Heart right ventricle (tissue), 16 donors: ENCODE measurements at places on chromosomes 7 and 10. TPM values are rescaled to one million over a fixed set of nuclear protein-coding genes. Genes with fewer than 3 reads are reported as not detected.

GPC2 gene
- total RNA-seq = 0.50 TPM

CLRN3 gene
- not detected for total RNA-seq

LRIT1 gene
- not detected for total RNA-seq

LIPK gene
- not detected for total RNA-seq

DNA sequence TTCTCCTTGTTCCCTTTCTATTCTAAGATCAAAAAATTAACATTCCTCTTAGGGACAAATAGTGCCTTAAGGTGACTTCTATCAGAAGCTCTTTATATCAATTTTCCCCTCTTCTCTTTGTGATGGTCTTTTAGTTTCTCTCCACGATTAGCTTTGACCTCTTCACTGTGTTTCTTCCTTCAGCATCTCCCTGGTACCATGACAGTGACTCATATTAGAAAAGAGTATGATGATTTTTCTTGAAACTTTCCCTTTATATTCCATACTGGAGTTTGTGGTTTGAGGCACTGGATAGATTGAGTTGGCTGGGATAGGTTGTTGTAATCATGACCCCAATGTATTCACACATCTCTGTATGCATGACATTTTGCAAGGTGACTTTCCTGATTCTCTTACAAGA, 335.6 kb upstream of the GLI3 start:
- H3K4me3 ChIP-seq = no peak overlapping the region
- no peaks in the 10 kb centered on the region for H3K36me3 ChIP-seq
- no peak overlapping the region for H3K27ac ChIP-seq
- DNase-seq = no peak

- DNase-seq = no peak
- H3K4me1 ChIP-seq = peaks cover 4% of the 10 kb centered on the region
- no peak overlapping the region for H3K27ac ChIP-seq
Observed at GRCh38 chr7:44244282-44244681, 43.5 kb downstream of the YKT6 start.

DNA sequence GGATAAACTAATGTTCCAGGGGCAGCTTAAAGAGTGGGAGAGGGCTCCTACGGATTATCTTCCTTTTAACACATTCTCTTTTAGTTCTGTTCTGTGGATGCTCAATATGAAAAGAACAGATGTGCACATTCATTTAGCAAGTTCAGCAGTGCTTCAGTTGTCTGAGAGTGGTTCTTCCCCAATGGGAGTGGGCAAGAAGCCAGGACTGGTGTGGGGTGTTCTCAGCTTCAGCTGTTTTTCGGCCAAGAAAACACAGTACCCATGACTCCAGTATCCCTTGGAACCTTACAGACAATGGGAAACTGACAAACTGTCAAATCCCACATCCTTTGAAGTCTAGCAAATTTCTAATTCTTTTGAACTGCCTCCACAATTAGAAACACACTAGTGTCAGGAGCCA, 71.5 kb upstream of the LRRC17 start:
- H3K27me3 ChIP-seq = no peaks in the 10 kb centered on the region
- H3K4me3 ChIP-seq = no peak overlapping the region
- H3K4me1 ChIP-seq = no peaks in the 10 kb centered on the region
- no peak overlapping the region for H3K27ac ChIP-seq
- no peak for DNase-seq

- no peak overlapping the region for H3K4me3 ChIP-seq
- no peaks in the 10 kb centered on the region for H3K27me3 ChIP-seq
- no peak overlapping the region for H3K27ac ChIP-seq
- peak; percentile 54 for DNase-seq
- no peaks in the 10 kb centered on the region for H3K36me3 ChIP-seq
- no peaks in the 10 kb centered on the region for H3K4me1 ChIP-seq
Observed at GRCh38 chr10:79938728-79939406, 10.0 kb downstream of the SFTPD start.

GRCh38 chr7:138773817-138774216, 24.0 kb upstream of the TMEM213 start:
- H3K4me1 ChIP-seq = no peaks in the 10 kb centered on the region
- peaks cover 12% of the 10 kb centered on the region for H3K27me3 ChIP-seq
- no peaks in the 10 kb centered on the region for H3K36me3 ChIP-seq
- H3K27ac ChIP-seq = no peak overlapping the region

DNA sequence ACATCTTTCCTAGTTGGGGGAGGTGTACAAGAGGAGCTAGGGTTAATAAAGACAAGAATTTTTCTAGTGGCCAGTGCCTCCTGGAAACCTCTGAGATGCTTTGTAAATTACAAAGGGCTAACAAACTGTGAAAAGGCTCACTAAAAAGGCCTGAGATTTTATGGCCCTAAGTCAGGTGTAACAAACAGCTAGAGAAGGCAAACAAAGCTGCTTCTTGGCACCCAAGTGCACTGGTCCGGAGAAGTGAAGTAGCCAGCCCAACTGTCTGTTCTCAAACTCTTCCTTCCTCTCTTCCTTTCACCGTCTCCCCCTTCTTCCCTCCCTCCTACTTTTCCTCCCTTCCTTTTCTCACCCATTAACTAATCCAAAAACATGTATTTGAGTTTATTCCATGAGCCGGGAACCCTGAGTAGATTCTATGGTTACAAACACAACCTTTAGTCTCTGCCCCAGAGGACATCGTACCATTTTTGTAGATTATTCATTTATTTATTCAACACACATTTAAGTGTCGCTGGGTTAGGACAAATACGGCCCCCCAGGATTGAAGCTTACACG, 143.4 kb upstream of the PCGF5 start:
- peaks cover 27% of the 10 kb centered on the region for H3K4me1 ChIP-seq
- peak overlapping the region; percentile 84 for H3K27ac ChIP-seq
- no peak for DNase-seq
- no peak overlapping the region for H3K4me3 ChIP-seq
- H3K36me3 ChIP-seq = no peaks in the 10 kb centered on the region
- no peaks in the 10 kb centered on the region for H3K27me3 ChIP-seq

DNA sequence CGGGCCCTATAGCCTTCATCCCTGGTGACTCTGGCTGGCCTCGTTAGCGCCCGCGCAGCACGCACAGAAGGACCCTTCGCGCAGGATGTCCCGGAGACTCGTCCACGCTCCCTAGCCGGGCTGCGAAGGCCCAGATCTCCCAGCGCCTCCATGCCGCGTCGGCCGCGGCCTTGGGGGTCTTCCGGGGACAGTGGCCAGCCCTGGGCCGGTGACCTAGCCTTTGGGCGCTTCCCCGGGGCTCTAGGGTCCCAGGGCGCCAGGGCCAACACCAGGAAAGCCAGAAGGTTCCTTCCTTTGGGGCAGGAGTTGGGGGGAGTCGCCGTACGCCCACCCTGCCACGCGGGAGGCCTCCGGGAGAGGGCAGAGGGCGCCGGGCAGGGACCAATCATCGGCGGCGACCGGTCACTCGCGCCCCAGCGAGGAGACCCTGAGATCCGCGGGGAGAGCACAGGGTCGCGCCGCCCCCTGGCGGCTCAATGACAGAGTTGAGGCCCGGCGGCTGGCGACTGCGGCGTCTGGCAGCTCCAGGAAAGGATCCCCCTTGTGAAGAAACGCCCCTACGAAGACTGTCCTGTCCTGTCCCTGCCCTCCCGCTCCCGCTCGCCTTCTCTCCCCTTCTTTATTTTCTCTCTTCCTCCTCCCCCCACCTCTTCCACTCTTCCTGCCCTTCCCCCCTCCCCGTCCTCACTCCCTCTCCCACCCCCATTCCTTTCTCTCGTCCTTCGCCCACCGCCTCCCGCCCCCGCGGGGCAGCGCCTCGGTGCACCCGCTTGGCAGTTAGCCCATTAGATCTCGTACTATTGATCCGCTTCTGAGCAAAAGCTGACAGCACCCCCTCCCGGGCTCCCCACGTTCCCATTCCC, 62.3 kb upstream of the LBX1 start:
- H3K27ac ChIP-seq = peak overlapping the region; percentile 70
- H3K36me3 ChIP-seq = no peaks in the 10 kb centered on the region
- peak; percentile 59 for DNase-seq
- H3K4me1 ChIP-seq = peaks cover 22% of the 10 kb centered on the region

GRCh38 chr10:46299536-46300369, 13.0 kb downstream of the ANTXRL start:
- no peak overlapping the region for H3K27ac ChIP-seq
- no peaks in the 10 kb centered on the region for H3K36me3 ChIP-seq
- H3K4me1 ChIP-seq = no peaks in the 10 kb centered on the region
- no peak overlapping the region for H3K4me3 ChIP-seq

DNA sequence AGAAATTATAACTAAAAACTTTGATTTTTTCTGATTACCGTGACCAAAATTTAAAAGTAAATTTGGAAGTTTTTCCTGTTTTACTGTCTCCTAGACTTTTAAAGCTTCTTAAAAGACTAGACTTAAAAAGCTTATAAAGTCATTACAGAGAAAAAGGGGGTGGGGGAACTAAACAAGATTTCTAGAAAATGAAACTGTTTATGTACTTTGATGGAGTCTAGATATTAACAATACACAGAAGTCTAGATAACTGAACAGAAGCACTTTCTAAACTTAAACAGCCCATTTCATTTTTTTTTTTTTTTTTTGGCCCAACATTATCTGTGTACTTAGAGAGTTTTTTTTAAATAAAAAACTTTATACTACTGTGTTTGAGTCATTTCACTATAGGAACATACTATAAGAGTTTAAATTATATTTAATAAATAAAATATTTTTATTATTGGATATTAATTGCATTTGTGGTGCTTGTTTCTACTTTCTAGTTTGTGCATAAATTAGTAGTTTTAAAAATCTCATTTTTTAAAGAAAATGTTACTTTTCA, 98.5 kb downstream of the PHTF2 start:
- no peaks in the 10 kb centered on the region for H3K36me3 ChIP-seq
- H3K4me1 ChIP-seq = no peaks in the 10 kb centered on the region
- H3K27me3 ChIP-seq = no peaks in the 10 kb centered on the region
- DNase-seq = no peak

- no peaks in the 10 kb centered on the region for H3K27me3 ChIP-seq
- H3K27ac ChIP-seq = peak overlapping the region; percentile 77
- no peak for DNase-seq
Observed at GRCh38 chr7:116315803-116316202, 105.5 kb downstream of the TES start.

- no peak overlapping the region for H3K4me3 ChIP-seq
- peaks cover 24% of the 10 kb centered on the region for H3K4me1 ChIP-seq
- peak overlapping the region; percentile 55 for H3K27ac ChIP-seq
- no peaks in the 10 kb centered on the region for H3K36me3 ChIP-seq
- DNase-seq = peak; percentile 33
Observed at GRCh38 chr10:33125522-33126517, 167.8 kb upstream of the ITGB1 start.

DNA sequence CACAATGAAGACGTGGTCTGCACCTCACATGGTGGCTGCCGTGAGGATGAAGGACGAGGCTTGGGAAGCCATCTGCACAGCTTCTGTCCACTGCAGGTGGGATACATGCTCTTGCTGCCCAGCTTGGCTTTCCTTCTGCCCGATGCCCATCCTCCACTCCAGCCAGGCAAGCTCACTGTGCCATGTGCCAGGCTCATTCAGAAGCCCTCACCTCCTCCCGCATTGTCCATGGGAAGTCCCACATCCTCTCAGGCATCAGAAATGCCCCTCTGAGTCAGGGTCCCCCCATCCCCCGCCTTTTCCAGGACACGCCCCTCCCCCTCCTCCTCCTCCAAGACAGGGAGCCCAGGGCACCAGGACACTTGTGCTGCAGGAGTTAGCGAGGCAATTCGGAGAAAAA, 4.6 kb upstream of the NOM1 start:
- peaks cover 38% of the 10 kb centered on the region for H3K27me3 ChIP-seq
- H3K4me1 ChIP-seq = no peaks in the 10 kb centered on the region
- H3K27ac ChIP-seq = no peak overlapping the region
- no peaks in the 10 kb centered on the region for H3K36me3 ChIP-seq

DNA sequence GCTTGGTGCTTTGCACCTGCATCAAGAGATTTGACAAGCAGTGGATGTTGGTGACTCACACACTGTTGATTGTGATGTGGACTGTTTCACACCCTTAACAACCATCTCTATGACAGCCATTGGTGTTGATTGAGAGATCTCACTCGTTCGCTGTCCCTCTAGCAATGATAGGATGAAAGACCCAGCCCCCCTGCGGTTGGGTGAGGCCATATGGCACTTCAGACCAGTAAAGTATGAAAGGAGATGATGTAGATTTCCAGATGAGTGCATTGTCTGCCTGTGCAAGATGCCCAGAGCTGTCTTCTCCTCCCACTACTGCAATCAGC, 138.7 kb upstream of the PRR15 start:
- no peaks in the 10 kb centered on the region for H3K4me1 ChIP-seq
- no peaks in the 10 kb centered on the region for H3K27me3 ChIP-seq
- H3K36me3 ChIP-seq = no peaks in the 10 kb centered on the region
- no peak overlapping the region for H3K4me3 ChIP-seq

- no peaks in the 10 kb centered on the region for H3K4me1 ChIP-seq
- H3K4me3 ChIP-seq = no peak overlapping the region
- H3K27ac ChIP-seq = no peak overlapping the region
- no peak for DNase-seq
Observed at GRCh38 chr7:81761031-81761430, 8.8 kb downstream of the HGF start.

DNA sequence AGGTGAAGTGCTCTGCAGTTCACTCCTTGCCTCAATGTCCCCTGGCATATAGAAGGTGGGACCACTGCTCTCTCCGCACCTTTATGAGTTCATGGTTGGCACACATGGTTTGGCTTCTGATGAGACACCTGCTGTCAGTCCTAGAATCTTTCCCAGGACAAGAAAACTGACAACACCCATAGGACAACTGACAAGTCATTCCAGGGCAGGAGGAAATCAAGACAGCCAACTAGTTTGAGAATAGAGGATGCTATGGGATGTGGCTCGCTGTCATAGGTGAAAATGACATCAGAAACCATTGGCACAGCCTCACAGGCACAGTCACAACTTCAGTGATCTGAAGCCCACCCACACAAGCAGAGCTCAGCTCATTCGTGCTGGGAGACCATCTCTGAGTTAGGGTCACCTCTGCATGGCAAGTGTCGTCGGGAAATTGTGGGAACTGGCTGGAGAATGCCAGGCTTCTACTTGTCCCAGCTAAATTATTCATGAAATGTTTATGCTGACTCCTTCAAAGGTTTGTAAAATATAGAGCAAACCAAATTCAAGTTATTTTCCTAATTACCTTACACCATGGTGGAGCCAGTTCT, 762.4 kb downstream of the GRID1 start:
- no peaks in the 10 kb centered on the region for H3K27me3 ChIP-seq

- H3K36me3 ChIP-seq = no peaks in the 10 kb centered on the region
- H3K27ac ChIP-seq = peak overlapping the region; percentile 33
- no peaks in the 10 kb centered on the region for H3K27me3 ChIP-seq
- H3K4me1 ChIP-seq = peaks cover 76% of the 10 kb centered on the region
- H3K4me3 ChIP-seq = no peak overlapping the region
- DNase-seq = no peak
Observed at GRCh38 chr10:80414142-80414895, 6.0 kb downstream of the PRXL2A start.

- H3K4me1 ChIP-seq = peaks cover 86% of the 10 kb centered on the region
- H3K36me3 ChIP-seq = no peaks in the 10 kb centered on the region
- H3K27ac ChIP-seq = no peak overlapping the region
- H3K4me3 ChIP-seq = no peak overlapping the region
Observed at GRCh38 chr7:148709014-148709413, 10.3 kb downstream of the CUL1 start.

GRCh38 chr10:33826186-33826585, 491.7 kb upstream of the NRP1 start:
- no peaks in the 10 kb centered on the region for H3K36me3 ChIP-seq
- H3K27me3 ChIP-seq = no peaks in the 10 kb centered on the region
- no peak overlapping the region for H3K4me3 ChIP-seq
- no peak for DNase-seq
- no peak overlapping the region for H3K27ac ChIP-seq

- no peak overlapping the region for H3K4me3 ChIP-seq
- H3K27me3 ChIP-seq = no peaks in the 10 kb centered on the region
- peaks cover 23% of the 10 kb centered on the region for H3K4me1 ChIP-seq
- H3K27ac ChIP-seq = peak overlapping the region; percentile 60
- no peaks in the 10 kb centered on the region for H3K36me3 ChIP-seq
Observed at GRCh38 chr10:22657566-22658225, 56.7 kb downstream of the PIP4K2A start.
